ENCODE measurements at places on chromosomes 4 and X.

DNA sequence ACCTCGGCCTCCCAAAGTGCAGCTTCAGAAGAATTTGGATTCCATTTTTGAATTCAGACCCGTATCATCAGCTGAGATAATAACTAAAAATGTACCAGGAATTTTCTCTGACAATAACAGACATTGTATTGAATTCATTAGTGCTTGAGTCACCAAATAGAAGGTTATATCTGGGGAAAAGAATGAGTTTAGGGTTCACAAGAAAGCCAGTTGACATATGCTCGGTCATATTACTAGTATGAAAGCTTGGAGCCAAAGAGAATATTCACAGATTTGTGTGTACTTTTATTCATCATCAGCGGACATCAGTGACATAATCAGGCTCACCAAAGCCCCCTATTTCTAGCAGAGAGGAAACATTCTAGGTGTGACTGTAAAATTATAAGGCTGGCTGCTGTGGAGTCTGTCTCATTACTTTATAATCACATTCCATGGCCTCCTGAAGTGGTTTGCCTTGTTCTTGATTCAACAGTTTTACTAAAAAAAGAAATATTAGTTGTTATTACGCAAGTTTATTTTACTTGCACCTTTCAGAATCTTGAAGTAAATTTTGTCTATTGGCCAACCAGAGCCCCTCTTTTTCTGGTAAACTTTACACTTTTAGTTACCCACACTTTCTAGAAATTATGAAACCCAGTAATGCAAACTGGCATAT is 14.6 kb upstream of the DCTD start:
- no peak for DNase-seq

GRCh38 chr4:155268821-155269220 is 60.4 kb downstream of the NPY2R start:
- DNase-seq = no peak

- DNase-seq = no peak
Observed at GRCh38 chrX:25007059-25008053, 8.4 kb downstream of the ARX start.

- DNase-seq = no peak
Observed at GRCh38 chr4:169268951-169269760, 1.6 kb downstream of the SH3RF1 start.

- DNase-seq = no peak
Observed at GRCh38 chr4:14125375-14126129, 498.0 kb upstream of the BOD1L1 start.

DNA sequence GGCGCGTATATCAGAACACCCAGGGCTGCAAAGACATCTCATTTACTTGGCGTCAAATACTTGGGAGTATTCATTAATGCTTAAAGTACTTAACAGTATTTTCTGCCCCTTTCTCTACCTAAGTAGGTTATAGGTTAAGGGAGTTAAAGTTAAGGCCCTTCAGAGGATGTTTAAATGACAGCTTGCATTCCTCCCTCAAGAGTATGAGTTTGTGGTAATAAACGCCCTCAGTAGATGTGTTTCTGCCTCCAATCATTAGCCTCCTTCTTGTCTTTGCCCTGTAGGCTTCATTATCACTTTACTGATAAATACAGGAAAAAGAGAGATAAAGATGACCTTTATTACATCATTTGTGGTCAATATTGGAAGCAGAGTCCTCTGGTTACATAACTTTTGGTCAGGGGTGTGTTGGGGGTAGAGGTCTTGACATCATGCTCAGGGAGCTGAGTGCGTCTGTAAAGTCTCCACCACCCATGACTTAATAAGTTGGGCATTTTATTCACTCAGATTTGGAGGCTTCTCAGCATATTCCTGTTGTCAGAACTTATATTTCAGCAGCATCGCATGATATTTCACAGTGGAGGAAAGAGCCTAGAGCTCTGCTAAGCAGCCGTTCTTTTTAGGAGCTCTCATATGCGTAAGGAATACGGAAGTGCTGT is 145.9 kb downstream of the CPE start:
- no peak for DNase-seq

DNA sequence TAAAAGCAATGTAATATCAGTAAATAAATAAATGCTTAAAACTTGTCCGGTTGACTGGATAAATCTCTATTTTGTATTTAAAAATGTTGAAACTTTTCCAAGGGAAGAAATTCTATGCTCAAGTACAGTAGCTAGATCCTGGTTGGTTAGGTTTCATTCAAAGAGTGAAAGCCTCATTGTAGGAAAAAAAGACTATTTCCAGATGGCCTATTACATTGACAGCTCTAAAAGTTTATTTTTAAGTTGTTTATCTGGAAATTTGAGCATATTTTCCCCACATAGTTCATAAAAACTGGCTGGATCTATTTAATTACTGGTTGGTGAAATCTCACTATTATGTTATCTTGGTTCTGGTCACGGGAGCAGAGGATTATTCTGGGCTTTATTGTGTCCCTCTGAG is 38.0 kb downstream of the FRAS1 start:
- no peak for DNase-seq

DNA sequence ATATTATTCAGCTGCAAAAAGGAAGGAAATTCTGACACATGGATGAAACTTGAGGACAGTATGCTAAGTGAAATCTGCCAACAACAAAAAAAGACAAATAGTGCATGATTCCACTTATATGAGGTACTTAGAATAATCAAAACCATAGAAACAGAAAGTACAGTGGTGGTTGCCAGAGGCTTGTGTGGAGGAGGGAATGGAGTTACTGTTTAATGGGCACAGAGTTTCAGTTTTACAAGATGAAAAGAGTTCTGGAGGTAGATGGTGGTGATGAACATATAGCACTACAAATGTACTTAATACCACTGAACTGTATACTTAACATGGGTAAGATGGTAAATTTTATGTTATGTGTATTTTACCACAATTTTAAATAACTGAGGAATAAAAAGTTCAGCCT is 212.0 kb upstream of the KLF3 start:
- DNase-seq = no peak

DNA sequence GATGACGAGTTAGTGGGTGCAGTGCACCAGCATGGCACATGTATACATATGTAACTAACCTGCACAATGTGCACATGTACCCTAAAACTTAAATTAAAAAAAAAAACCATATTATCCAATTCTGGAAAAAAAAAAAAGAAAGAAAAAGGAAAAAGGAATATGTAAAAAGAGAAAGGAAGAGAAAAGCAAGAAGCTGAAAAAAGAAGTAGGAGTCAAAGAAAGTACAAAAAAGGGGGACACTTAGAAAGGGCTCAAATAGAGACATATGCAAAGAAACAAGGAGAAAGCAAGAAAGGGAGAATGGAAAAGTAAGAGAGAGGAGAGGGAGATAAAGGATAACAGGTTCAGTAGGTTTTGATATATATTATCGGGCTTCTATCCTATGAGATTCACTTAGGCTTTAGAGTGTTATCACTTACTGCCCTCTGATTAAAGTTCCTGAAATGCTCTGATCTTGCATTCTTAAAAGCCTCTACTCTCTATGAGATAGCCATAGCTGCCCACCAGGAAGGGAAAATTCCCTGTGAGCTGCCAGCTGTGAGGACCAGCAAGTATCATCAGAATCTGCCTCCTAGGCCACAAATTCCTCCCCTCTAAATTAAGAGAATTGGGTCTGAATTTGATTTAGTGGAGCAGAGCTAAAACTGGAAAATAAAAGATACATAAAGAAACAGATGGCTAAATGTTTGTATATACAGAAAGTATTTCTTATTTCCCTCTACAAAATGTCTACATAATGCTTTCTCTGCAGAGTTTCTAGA is 95.2 kb downstream of the AMMECR1 start:
- no peak for DNase-seq

GRCh38 chr4:184416913-184417734 is 57.2 kb downstream of the IRF2 start:
- DNase-seq = no peak

- DNase-seq = no peak
Observed at GRCh38 chrX:111244235-111244750, 26.0 kb downstream of the CAPN6 start.

GRCh38 chrX:115112411-115112810 is 76.8 kb upstream of the RBMXL3 start:
- no peak for DNase-seq

GRCh38 chrX:19956923-19957322 is 33.9 kb downstream of the BCLAF3 start:
- DNase-seq = no peak

DNA sequence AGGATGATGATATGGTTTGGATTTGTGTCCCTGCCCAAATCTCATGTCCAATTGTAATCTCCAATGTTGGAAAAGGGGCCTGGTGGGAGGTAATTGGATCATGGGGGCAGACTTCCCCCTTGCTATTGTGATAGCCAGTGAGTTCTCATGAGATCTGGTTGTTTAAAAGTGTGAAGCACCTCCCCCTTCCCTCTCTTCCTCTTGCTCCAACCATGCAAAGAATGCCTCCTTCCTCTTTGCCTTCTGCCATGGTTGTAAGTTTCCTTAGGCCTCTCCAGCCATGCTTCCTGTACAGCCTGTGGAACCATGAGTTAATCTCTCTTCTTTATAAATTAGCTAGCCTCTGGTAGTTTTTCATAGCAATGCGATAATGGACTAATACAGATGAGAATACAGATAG is 19.7 kb upstream of the ALG13 start:
- no peak for DNase-seq

Measured in spinal cord (tissue), 10 donors.